ENCODE measurements at places on chromosomes 6 and 20.

DNA sequence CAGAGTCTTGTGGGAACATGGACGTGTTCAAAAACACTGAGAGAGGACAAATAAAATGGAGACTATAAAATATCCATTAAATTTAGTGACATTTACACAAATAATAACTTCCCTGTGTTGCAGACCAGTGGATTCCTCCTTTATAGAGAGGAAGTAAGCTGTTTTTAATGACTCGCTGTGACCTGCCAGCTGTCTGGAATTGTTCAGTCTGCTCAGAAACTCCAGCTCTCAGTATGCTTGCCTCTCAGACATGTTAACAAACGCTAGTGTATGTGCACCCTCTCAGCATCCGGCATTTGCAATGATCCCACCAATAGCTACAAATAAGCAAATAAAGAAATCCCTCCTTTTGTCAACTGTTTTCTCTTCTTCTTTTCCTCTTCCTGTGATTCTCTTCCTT, 158.0 kb upstream of the TCF21 start:
- no peak for DNase-seq

DNA sequence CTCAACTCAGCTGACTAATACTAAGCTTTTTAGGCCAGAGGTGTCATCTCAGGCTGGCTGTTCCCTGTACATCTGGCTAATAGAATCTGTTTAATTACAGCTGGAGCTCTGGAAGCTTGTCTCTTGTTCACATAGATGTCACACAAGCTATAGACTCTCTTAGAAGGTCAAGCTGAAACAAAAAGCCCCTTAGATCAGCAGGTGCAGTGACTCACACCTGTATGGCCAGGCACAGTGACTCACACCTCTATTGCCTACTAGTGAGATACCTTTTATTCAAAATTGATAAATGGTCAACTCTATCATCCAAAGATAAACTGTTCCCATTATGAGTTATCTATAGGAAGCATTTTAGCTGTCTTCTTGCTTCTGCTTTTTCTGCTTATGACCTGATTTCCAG, 29.9 kb upstream of the MTHFD1L start:
- DNase-seq = no peak

GRCh38 chr20:576156-576555, 32.6 kb upstream of the CSNK2A1 start:
- DNase-seq = no peak

DNA sequence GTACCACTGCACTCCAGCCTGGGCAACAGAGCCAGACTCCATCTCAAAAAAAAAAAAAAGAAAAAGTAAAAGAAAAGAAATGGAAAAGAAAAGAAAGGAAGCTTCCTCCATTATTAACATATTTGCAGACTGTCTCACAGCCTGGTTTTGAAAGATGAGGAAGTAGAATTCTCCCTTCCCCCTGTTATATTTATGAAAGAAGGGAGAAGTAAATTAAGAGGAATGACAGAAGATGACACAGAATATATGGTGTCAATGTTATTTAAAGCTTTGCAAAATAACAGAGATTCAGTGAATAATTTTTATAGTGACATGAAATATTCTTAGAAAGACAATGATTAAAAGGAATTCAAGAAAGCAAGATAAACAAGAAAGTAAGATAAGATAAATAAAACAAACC, 83.7 kb upstream of the PRSS16 start:
- DNase-seq = no peak

GRCh38 chr6:154849475-154849874, 116.3 kb downstream of the SCAF8 start:
- DNase-seq = no peak

GRCh38 chr20:12957968-12958367, 50.8 kb upstream of the SPTLC3 start:
- DNase-seq = no peak

- DNase-seq = no peak
Measured at GRCh38 chr6:112100561-112100960, 13.2 kb downstream of the FAM229B start.

DNA sequence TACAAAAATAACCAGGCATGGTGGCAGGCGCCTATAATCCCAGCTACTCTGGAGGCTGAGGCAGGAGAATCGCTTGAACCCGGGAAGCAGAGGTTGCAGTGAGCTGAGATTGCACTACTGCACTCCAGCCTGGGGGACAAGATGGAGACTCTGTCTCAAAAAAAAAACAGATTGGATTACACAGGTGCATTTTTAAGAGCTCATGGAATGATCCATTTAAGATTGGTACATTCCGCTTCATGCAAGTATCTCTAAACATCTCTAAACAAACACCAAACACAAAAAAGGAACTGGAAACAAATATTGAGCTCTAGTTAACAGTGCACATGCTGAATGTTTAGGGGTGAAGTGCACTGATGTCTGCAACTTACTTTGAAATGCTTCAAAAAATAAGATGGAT, 154.3 kb downstream of the GRM4 start:
- no peak for DNase-seq

GRCh38 chr20:46801003-46801702, 91.7 kb downstream of the SLC2A10 start:
- DNase-seq = no peak

- no peak for DNase-seq
Measured at GRCh38 chr6:133290930-133291329, 49.8 kb downstream of the EYA4 start.

GRCh38 chr6:154931711-154932424, 63.2 kb upstream of the TIAM2 start:
- no peak for DNase-seq

- DNase-seq = no peak
Measured at GRCh38 chr20:13638162-13638495, 603 bp downstream of the TASP1 start.

DNA sequence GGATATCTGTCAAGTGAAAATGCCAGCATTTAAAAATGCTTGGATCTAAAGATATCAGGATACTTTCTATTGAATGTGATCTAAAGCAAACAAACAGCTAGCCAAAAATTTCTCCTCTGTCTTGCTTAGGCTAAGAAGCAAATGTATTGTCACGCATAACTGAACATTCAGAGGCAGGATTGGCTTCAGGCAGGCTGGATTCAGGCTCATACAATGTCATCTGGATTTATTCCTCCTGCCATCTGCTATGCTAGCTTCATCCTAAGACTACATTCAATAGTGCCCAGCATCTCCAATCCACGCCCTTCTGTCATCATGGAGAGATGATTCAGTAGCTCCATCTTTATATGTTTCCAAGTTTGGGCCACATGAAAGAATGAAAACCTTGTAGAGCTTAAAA, 27.1 kb downstream of the PFDN4 start:
- no peak for DNase-seq

- no peak for DNase-seq
Measured at GRCh38 chr6:96789871-96790270, 47.4 kb downstream of the GPR63 start.

DNA sequence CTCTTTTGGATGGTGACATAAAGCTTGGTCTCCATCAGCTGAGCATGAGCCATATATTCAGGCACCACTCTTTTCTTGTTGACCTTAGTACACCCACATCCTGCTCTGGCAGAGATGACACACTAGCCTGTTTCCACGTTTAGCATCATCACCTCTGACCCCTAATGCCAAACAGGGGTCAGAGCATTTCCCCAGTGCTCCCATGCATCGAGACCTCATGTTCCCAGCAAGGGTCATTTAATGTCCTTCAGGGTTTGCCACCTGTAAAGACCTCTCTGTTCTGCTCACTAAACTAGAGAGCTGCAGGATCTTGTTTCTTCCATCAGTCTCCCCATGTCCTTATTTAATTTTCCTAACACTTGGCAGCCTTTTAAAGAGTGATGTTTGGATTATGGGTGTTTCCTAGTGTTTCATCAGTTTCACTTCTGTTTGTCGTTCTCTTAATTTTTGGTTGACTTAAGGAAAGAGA, 97.5 kb downstream of the AIG1 start:
- no peak for DNase-seq

GRCh38 chr6:88477413-88477812, 311.3 kb upstream of the CNR1 start:
- no peak for DNase-seq

GRCh38 chr6:45487645-45488044, 109.9 kb upstream of the SUPT3H start:
- no peak for DNase-seq

Measured in SIG-M5 (cell line).